ENCODE measurements at places on chromosomes 11 and 22. TPM values are rescaled to one million over a fixed set of nuclear protein-coding genes. Genes with fewer than 3 reads are reported as not detected.

Gene KDM4E
- total RNA-seq, result not detected

Gene NFAM1
- 0.19 TPM for total RNA-seq

Gene TRIM48
- not detected for total RNA-seq

Gene IGSF22
- 0.41 TPM for total RNA-seq

Gene CALCA
- not detected for total RNA-seq

Gene ARHGAP20
- not detected for total RNA-seq

Gene RFPL1
- total RNA-seq, result not detected

Gene SWAP70
- total RNA-seq, result 25.5 TPM
